Stimulated activated CD4-positive, alpha-beta T cell treated with anti-CD3 and anti-CD28 coated beads, Interleukin-2, amount 100 ng/mL, for 4 hours (primary cell): ENCODE measurements at places on chromosomes 11 and 22.
A peak's percentile ranks its signal among the peaks of the same experiment; 100 is the strongest.

- no peak for DNase-seq
Measured at GRCh38 chr11:46465683-46466082, 74.1 kb upstream of the CHRM4 start.

DNA sequence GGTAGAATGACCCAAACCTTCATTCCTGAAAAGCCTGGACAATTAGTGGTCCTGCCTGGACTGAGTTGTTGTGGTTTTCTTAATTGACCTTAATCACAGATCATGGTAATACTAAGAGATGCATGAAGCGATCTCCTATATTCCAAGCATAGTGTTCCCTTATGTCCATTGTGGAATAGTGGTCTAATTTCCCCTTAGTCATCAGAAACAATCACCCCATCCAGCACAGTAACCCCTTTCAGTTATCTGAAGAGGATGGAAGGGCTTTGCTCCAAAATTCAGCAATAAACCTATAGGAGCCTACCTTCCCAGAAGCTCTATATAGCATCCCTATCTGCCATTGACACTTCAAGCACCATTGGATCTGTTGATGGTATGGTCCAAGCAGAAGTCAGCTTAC is 6.8 kb upstream of the MS4A5 start:
- no peak for DNase-seq

DNA sequence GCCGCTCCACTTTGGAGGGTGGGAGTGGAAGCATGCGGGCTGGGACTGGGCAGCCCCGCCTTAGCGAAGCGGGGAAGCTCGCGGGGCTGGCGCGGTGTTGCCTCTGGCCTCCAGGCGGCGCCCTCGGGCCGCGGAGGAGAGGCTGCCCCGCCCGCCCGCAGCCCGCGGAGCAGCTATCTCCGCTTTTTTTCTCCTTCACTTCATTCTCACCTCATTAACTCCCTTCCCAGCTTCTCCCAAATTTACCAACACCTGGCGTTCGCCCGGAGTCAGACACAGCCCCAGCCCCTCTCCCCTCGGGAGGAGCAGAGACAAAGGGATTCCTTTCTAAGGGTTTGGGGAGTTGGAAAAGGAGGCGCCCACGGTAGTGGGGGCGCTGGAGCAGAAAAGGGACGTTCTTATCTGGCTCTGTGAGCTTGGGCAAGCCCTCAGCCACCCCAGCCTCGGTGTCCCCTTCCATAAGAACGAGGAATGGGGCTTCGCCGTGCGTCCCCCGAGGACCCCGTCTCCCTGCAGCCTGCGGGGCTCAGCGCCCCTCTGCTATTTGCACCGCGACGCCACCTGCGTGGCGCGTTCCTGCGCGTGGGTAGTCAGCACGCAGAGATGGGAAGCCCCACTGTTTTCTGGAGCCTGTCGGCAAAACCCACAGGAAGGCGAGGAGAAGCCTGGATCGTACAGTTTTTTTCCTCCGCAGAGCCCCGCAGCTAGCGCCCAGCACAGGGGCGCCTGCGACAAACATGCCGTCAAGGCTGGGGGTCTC is 1.5 kb upstream of the WNT11 start:
- peak; percentile 66 for DNase-seq

- no peak for DNase-seq
Measured at GRCh38 chr11:124934862-124935547, 842 bp downstream of the HEPACAM start.

GRCh38 chr22:23675502-23676415 is 15.1 kb upstream of the RGL4 start:
- DNase-seq, result no peak

GRCh38 chr11:96197801-96198701 is 144.9 kb downstream of the MAML2 start:
- no peak for DNase-seq

DNA sequence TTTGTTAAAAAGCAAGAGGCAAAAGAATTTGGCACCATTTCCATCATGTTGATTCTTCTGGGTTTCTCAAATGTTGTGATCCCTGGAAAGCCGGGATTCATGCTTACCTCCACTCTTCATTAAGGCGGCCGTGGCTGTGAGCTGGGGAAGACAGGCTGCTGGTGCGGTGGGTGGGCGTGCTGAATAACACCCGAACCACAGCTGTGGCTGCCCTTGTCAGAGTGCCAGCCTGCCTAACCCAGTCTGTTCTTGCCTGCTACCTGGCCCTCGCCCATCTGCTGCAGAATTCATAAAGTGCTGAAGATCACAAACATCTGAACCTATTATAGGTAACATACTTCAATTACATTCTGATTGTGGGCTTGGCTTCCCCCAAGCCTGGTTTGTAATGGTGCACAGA is 95.8 kb upstream of the RCN1 start:
- DNase-seq, result no peak

DNA sequence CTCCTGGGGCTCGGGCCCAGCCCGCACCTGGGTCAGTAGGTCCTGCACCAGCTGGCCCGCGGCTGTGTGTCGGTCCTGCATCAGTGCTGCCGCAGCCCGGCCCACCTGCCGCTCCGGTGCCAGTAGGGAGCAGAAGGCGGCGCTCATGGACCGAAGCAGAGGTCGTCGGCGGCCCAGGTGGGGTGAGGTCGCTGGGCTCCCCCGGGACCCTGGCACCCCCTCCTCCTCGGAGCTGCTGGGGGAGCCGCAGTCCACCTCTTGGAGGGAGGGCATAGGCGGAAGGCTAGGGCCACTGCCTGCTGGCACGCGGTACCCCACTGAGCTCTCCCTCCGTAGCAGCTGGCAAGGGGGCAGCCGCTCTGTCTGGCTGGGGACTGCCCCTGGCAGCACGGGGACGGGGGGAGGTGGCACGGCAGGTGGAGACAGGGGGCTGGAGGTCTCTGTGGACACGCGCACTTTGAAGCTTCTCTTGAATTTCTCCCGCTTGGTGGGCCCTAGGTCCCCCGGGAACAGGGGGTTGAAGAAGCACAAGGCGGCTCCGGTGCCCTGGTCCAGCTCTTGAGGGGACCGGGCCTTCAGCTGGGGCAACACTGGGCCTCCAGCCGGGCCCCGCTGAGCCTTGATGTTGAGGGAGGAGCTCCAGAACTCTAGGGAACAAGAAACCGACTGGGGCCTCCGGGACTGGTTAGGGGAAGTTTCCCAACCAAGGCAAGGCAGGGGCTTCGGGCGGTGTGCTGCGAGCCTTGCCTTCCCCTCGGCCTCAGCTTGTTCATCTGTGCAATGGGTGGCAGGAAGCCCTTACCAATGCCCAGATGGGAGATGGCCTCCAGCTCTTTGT is 1.4 kb downstream of the RIN1 start:
- DNase-seq, result no peak

DNA sequence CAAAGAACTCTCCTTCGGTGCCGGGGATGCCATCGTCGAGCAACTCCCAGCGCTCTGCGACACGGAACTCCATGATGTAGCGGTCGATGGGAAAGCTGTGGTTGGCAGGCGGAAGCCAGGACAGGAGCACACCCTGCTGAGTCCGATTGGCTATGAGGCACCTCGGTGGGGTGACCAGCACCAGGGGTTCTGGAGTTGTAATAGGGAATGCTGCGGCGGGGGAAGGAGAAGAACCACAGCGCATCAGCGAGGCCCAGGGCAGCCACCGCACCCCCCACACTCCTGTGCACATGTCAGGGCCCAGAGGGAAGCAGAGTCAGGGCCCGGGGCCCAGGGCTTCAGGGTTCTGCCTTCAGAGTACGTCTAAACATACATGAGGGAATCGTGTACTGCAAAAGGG is 31.0 kb downstream of the IGSF9B start:
- DNase-seq, result no peak

- DNase-seq, result no peak
Measured at GRCh38 chr11:2930704-2931419, 1.6 kb upstream of the PHLDA2 start.

GRCh38 chr22:26480611-26480932 is 3.0 kb downstream of the HPS4 start:
- no peak for DNase-seq

GRCh38 chr11:72391638-72392423 is 42.5 kb downstream of the CLPB start:
- DNase-seq, result no peak

DNA sequence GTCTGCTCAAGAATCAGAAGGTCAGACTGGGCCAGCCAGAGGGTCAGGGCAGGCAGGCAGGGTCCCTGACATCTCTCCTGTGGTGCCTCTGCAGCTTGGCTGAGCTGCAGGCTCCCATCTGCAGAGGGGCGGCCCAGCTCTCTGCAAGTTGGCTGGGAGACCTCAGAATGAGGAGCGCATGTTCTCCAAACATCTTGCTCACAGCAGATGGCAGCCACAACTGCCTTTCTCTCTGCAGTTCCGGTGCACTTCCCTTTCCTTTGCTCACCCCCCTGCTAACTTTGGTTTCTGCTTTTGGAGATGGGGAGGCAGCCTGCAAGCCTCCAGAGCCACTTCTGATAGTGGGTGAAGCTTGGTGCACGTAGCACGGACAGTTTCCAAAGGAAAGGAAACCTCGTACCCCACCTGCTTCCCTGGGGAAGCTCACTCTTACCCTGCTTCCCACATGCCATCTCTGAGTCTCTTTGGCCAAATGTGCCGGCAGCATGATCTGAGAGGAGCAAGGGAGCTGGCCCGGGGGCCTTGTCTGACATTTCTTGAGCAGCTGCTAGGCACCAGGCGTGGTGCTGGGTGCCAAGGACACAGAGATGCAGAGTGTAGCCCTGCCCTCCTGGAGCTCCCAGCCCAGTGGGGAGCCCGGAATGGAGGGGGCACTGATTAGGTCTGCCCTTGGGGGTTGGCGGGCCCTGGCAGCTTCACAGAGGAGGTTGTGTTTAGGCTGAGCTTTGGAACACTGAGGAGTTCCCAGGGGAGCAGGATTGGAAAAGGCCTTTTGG is 18.2 kb downstream of the DAGLA start:
- no peak for DNase-seq

GRCh38 chr22:40922484-40923303 is 28.5 kb upstream of the RBX1 start:
- peak; percentile 5 for DNase-seq

DNA sequence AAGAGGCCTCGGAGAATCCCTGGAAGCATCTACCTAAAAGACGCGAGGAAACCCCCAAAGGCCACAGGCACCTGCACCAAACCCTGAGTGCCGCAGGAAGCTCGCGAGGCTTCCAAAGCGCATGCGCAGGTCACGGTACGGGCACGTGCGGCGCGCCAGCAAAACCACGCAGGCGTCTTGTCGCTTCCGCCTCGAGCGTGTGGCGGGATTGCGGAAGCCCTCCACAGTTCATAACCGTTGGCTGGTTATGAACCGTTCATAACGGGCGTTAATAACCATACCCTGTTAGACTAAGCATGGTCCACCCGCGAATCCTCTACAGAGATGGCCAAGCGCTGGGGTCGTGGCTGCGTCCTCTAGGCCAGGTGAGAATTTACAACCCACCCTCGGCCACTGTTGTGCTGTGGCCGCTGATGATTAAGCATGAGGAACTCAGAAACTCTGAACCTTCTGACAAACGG is 46.4 kb downstream of the MORC2 start:
- DNase-seq, result peak; percentile 85

GRCh38 chr11:15805726-15806125 is 550.6 kb downstream of the SOX6 start:
- no peak for DNase-seq
